ENCODE measurements at places on chromosomes 12 and 14.

DNA sequence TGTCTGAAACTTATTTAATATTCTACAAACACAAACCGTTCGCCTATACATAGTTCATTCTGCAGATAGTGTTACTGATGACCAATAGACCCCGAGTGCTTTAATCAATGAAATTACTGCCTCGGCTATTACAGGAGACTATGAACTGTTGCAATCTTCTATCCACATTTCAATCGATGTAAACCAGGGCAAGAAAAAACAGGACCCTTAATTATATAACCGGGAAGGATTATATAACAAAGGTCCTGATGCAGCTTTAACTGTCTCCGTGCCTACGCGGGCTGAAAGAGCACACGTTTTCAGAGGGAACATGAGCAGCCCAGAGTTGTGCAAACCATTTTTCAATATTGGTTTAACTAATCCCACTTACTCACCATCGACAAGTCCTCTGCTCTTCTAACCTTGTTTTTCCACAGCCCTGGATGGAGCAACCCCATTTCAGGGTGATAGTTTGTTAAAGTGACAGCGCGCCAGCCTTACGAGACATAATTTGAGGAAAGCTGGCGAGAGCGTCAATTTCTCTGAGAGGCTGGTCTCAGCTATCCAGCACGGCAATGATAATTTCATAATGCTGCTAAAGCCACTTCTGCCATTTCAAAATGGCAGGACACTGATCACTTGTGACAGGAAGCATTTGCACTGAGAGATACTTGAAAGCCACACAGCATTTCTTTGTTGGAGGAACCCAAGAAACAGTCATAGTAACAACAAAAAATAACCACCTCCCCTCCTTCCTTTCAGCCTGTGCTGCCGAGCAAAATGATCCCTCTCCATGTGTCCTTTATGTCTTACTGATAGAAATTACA lies 184.6 kb downstream of the FOXN3 start:
- no peak for DNase-seq

DNA sequence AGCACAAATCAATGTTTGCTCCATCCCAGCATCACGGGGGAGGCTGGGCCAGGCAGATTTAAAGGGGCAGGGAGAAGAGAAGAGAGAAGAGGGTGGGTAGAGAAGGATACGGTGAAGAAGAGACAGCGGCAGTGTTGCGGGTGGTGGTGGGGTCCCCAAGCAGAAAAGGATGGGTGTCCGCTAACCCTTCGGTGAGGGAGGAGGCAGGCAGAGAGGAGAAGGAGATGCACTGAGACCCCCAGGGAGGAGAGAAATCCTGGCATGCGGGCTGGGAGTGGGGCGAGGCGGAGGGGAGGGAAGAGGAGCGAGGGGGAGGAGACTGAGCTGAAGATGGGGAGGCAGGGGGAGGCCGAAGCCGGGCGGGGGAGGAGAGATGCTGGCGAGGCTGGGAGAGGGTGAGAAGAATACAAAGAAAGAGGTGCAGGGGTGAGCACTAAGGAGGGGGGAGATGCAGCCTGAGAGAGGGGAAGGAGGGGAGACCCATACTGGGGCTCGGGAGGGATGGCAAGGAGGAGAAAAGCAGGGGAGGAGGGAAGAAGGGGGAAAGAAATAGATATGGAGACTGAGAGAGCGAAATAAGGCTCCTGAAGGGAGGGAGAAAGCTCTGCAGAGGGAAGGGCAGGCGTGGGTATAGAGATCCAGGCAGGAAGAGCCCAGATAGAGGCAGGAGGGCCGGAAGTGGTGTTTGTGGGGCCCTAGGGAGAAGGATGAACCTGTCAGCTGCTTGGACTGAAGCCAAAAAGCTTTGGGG lies at the start of gene JPH4:
Gene JPH4 (minus strand): TSS at position 231 of the 751 bp plus-strand sequence. CDS start 1,337 bp downstream, outside the sequence.
- DNase-seq, result no peak

GRCh38 chr14:50859296-50859624 lies 12.6 kb upstream of the ABHD12B start:
- peak; percentile 42 for DNase-seq

DNA sequence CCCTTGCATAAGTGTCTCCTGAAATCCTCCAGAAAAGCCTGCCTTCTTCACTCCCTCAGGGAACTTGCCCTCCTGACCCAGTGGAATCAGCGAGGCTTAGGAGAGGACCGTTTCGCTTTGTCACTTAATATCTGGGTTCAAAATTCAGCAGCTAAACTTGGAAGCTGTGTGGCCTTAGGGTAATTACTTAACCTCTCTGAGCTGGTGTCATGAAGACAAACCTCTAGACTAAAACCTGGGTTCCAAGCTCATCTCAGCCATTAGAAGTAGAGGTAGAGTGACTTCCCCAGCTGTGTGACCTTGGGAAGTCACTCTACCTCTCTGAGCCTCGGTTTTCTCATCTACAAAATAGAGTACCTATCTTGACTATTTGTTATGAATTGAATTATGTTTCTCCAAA lies 18.3 kb upstream of the RBM19 start:
- no peak for DNase-seq

GRCh38 chr14:73744874-73745529 lies 30.8 kb upstream of the PNMA1 start:
- no peak for DNase-seq

DNA sequence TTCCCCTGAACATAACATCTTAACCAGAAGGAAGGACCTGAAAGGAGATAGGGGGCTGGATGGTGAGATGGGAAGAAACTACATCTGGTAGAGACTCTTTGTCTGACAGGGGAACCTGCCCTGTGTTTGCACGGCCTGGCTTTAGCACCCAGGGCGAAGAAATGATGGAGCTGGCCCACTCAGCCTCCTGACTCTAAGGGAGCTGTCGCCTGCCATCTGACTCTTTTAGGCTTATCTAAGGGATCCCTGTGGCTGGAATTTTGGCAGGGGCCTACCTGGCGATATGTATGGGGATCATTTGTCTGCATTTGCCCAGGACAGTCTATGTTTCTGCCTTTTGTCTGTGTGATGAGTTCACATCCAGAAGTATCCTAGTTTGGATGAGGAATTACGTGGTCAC lies 15.6 kb upstream of the CACNA2D4 start:
- DNase-seq, result no peak

DNA sequence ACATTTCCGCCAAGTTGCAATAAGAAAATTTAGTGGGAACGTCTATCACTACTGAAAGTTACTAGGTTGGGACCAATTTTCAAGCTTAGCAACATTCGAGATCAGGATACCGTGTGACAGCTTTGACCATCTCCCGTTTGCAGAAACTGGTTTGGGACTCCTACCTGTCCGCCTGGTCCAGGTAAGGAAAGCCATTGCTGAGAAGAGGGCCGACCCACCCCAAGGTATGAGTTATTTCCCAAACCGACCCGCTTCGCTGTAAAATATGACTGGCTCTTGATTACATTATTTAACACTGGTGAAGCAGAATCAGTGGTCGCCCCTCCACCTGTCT lies 271 bp downstream of the DNAI7 start:
- no peak for DNase-seq

GRCh38 chr12:60842181-60842580 lies 1246.4 kb downstream of the SLC16A7 start:
- DNase-seq, result no peak

DNA sequence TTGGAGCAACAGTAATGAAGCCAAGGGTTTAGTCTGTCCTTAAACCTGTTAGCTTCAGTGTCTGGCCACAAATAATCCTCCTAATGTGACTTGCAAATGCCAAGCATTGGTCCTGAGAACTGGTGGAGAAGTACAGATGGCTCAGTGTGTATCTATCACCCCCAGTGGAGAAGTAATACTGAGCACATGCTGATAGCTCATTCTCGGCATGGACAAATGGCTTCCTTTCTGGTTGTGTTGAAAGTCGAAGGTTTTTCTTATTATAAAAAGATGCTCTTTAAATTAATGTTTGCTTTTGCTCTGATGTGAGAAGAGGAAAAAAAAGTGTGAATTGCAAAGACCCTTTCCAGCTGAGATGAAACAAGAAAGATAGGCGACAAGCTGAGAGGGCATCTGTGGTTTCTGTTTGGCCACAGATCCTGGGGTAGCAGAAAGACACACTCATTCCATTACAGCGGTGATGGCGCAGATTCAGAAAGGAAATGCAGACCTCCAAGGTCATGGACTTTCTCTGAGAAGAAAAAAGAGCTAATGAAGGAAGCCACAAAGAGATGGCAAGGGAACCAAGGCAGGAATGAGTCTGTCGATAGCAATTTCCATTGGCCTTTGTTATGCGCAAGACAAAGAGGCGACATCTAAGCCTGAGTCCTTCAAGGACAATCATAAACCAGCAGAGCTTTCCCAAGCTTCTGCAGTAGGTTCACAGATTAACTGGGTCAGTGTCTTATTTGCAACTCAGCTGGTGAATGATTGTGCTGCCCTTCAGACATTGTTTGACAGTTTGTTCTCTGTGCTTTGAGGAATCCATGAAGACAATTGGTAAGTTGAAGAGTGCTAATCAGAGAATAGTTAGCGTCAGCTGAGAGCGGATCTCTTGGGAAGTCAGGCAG lies 155.5 kb upstream of the RGS6 start:
- DNase-seq, result no peak

GRCh38 chr12:113158439-113159203 lies 9.1 kb downstream of the CFAP73 start:
- DNase-seq, result no peak

DNA sequence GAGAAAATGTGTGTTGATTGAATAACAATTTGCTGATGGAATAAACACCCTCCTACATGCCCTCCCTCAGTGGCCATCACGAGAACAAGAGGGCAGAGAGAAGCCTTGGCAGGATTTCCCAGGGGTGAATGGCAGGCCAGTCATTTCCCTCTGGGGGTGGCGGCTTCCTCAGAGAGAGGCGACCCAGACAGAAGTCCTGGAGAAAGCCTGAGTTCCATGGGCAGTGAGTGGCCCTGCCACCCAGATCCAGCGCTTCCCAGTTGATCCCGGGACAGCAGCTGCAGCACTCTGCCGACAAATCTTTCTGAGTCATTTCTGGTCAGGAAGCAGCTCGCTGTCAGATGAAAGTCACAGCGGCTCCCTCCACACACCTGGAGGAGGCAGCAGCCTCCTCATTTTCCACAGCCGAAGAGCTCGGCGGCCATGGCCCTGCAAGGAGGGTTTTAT lies 123.0 kb downstream of the SCARB1 start:
- no peak for DNase-seq

DNA sequence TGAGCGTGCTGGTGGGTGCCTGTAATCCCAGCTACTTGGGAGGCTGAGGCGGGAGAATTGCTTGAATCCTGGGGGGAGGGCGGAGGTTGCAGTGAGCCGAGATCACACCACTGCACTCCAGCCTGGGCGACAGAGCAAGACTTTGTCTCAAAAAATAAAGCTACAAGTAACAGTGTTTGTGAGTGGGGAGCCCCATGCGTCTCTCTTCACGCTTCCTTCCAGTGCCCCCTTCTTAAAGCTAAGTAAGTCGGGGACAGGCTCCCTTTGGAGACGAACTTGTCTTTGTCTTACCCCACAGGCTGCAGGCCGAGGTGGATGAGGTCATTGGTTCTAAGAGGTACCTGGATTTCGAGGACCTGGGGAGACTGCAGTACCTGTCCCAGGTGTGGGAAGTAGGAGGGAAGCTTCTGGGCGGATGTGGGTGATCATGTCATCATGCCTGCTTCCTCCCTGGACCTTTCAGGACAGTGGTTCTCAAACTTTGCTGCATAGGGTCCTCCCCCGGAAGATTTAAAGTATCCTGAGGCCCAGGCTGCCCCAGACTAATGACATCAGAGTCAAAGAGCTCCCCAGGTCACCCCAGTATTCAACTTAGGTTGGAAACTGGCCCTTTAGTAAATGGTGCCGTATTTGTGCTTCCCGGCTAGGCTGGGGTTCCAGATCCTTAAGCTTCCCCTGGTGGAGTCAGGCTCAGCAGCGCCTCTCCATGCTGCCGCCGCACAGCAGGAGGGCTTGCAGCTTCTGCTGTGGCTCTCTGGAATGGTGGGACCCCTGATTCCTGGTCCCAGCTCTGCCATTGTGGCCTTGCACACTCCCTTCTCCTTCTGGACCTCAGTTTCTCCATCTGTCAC lies 37.1 kb downstream of the CYP46A1 start:
- no peak for DNase-seq

GRCh38 chr12:95216711-95217376 lies 423 bp downstream of the FGD6 start:
- DNase-seq, result no peak

- DNase-seq, result no peak
These were observed 295.7 kb upstream of the RTL1 start for GRCh38 chr14:101199028-101199770.

DNA sequence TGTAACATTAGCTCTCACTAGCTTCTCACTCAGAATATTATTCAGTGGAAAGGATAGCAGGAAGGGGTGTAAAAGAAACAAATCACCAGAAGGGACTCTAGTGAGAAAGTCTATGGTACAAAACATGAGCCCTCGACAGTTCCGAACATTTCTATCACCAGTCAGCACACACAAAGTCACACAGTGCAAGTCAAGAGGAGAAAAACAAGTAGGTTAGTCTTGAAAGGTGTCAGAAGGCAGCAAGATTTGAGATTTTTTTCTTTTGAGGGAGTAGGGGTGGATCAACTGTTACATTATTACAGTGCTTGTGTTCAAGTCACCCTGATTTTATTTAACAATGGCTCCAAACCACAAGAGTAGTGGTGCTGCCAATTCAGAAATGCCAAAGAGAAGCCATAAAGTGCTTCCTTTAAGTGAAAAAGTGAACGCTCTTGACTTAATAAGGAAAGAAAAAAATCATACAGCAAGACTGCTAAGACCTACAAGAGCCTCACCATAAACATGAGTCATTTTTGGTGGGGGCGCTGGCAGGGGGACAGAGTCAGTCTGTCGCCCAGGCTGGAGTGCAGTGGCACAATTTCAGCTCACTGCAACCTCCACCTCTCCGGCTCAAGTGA lies 42.3 kb downstream of the GNS start:
- DNase-seq, result no peak

DNA sequence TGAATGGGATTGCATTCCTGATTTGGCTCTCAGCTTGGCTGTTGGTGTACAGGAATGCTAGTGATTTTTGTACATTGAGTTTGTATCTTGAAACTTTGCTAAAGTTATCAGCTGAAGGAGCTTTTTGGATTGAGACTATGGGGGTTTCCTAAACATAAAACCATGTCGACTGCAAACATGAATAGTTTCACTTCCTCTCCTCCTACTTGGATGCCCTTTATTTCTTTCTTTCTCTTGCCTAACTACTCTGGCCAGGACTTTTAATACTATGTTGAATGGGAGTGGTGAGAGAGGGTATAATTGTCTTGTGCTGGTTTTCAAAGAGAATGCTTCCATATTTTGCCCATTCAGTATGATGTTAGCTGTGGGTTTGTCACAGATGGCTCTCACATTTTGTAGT lies 141.5 kb downstream of the CEP83 start:
- no peak for DNase-seq

GRCh38 chr12:132326646-132327045 lies 2.7 kb downstream of the GALNT9 start:
- no peak for DNase-seq

- DNase-seq, result no peak
These were observed 67.3 kb upstream of the VRK1 start for GRCh38 chr14:96729889-96730288.

DNA sequence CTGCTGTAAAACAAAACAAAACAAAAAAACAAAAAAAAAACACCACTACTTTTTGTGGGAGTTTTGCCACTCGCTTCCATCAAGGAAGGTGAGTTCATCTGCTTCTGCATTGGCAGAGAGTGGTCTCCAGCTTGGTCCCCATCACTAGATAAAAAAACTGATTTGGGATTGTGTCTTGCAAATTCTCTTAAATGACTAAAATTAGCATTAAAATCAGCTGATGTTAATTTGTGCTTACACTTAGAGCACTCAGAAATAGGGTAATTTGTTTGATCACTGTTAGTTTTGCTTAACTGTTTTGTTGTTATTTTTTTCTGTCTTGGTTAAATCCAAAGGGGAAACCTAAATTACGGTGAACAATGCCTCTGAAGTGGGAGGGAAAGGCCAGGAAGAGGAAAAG lies 1048.0 kb downstream of the LRFN5 start:
- DNase-seq, result no peak
